ENCODE measurements at places on chromosomes 2 and 18.

- DNase-seq: no peak
These were observed 37.1 kb downstream of the SULT1C2 start for GRCh38 chr2:108325756-108326155.

DNA sequence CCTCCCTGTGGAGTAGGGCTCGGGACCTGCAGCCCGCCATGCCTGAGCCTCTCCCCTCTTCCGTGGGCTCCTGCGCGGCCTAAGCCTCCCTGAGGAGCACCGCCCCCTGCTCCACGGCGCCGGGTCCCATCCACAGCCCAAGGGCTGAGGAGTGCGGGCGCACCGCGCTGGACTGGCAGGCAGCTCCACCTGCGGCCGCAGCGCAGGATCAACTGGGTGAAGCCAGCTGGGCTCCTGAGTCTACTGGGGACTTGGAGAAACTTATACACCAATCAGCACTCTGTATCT lies 17.8 kb upstream of the ACVR2A start:
- DNase-seq: no peak

DNA sequence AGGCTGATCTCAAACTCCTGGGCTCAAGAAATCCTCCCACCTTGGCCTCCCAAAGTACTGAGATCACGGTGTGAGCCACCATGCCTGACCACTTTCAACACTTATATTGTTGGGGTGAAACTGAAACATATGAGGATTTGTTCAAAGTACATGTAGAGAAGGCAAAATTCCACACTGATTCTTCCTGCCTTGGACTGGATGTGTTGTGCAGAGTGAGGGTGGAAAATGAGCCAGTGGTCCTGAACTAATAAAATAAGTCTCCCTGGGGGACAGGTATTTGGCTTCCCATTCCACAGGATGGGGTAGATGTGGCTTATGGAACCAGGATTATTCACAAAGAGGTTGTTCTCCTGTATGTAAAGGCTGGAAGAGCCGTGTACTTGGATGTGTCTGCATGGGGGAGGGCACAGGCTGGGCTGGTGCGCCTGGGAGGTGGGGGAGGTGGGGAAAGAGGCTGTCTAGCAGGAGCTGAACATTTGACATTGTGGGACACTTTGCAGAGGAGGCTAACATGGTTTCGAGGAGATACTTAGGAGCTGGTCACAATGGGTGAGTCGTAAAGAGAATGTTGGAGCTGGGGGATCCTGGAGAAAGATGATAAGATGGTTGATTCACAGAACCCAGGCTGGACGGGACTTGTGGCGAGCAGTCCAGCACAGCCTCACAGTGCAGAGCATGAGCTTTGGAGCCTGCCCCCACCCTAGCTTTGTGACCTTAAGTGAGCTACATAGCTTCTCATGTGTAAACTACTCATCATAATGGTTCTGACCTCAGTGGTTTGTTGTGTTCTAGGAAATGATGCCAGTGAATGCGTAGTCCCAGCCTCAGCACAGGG lies at the start of gene TXNDC2:
Gene TXNDC2 (plus strand): TSS at position 804 of the 835 bp plus-strand sequence. CDS start 708 bp downstream, outside the sequence.
- no peak for DNase-seq

- no peak for DNase-seq
These were observed 12.9 kb upstream of the PGAP1 start for GRCh38 chr2:196939371-196939770.

GRCh38 chr2:53053937-53054336 lies 713.7 kb upstream of the CHAC2 start:
- no peak for DNase-seq

GRCh38 chr2:233258211-233258610 lies 6.7 kb downstream of the ATG16L1 start:
- DNase-seq: no peak

- no peak for DNase-seq
These were observed 45.2 kb downstream of the TMEM185B start for GRCh38 chr2:120177973-120178372.

DNA sequence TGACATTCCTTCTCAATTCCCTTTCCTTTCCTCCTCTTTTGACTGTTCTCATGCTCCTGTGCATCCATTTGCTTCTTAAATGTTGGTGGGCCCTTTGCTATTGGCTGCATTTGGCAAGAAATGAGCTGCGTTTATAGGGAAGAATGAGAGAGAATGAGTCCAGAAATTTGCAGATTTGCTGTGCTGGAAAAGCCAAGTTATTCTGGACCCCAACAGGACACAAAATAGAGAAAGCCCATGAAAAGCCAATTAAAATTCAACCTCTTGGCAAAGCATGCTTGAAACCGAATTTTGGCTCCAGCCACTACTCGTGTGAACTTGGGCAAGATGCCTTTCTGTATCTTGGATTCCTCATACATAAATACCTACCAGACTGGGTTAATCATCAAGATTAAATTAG lies 1.3 kb upstream of the SCLY start:
- no peak for DNase-seq

GRCh38 chr2:191148281-191148680 lies 2.5 kb downstream of the STAT4 start:
- no peak for DNase-seq

GRCh38 chr18:58552057-58552461 lies 76.8 kb downstream of the ALPK2 start:
- no peak for DNase-seq

DNA sequence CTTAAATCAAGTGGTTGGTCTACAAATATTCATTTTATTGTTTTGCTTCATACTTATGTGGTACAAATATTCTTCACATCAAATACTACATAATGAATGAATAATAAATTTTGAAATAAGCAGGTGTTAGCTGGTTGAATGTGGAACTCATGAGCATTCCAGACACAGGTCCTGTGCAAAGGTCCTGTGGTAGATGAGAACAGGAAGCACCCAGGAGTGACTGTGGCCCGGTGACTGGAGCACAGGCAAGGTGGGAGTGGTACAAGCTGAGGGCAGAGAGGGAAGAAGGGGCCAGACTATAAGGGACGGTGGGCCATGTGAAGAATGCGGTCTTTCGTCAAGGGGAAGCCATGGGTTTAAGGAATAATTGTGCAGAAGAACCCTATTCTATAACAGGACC lies 26.2 kb upstream of the LOXHD1 start:
- DNase-seq: no peak

GRCh38 chr18:67092141-67092540 lies 424.4 kb downstream of the DSEL start:
- DNase-seq: no peak

DNA sequence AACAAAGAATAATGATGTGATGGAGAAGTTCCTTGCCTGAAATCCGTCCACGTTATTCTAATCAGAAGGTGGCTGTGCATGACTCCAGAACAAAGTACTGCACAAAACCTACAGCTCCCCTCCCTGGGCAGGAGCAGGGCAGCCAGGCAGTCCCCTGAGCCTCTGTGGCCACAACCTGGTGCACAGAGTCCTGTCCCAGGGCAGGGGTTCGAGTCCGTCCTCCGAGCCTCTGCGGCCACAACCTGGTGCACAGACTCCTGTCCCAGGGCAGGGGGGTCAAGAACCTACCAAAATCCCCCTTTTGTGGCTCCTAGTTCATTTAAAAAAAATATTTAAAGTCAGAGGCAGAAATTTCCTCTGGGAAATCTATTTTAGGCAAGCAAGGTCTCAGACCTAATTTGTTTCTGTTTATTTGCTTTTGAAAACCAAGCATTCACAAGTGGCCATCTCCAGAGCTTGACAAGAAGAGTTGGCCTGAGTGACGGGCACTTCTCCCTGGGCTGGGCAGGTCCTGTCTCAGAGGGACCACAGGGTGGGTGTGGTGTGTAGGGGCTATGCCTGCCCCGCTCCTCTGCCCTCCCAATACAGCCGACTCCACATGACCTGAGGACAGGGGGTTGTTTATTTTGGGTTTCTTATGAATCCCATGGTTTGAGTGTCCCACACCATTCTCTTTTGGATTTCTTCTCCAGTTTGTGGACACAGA lies 255.9 kb upstream of the PXDN start:
- DNase-seq: no peak

DNA sequence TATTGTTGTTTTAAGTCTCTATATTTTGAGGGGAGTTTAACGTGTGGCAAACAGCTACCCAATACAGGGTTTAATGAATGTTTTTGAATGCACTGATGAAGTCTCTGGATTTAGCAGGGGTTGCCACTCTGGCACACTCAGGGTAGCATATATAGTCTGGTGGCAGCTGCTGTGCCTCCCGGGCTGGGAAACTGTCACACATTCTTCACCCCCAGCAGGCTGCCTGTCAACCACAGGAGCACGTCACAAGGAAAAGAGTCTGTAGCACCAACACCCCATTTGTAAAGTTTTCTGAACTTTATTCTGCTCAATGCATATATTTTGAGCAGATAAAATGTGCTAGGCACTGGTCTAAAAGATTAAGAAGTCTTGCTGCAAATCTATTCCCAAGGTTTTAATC lies 39.3 kb downstream of the NGEF start:
- no peak for DNase-seq

DNA sequence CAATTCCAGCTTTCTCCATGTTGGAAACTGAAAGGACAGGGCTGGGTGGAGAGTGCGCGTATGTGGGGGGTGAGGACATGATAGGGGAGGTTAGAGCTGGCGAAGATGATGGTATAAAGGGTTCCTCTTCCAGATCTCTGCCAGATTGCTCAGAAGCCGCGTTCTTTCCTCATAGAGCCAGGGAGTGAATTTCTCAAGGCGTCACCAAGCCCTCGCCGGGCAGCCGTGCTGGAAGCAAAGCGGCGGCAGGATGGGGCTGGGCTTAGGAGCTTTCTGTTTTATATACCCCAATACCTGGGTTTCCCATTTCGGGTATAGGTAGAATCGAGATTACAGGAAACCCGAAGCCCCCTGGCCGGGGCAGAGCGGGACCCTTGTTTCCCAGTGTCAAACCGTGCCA lies 43.8 kb downstream of the DDX18 start:
- no peak for DNase-seq

- no peak for DNase-seq
These were observed 803.1 kb downstream of the SATB2 start for GRCh38 chr2:198654646-198655045.

DNA sequence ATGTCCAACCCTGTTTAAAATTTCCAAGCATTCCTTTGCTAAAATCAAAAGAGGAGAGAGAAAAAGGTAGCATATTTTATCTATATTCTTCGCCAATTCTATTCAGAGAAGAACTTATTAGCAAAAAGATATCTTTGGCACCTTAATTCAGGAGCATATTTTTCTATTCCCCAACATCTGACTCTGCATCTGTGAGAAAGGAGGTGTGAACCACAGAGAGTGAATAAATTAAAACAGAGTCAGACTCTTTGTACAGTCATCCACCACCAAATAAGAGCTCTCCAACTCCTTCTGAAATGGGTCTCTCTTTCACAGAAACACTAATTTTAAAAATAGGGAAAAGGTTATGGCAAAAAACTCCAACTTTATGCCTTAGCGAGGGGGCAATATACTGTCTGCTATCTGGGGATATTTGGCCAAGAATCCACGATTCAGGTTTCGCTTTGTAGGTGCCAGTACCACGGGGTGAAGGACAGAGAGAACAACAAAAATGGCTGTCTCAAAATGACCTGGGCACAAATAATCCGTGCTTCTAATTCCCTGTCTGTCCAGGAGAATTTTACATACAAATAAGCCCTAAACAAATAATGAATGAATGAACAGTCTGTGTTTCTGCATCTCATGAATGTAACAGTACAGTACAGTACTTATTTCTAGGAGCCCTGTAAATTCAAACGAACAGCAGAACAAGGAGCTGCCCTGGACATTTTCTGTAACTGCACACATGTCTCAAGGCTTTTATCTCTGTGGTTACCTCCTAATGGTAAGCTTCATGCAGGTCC lies 43.4 kb downstream of the EPB41L3 start:
- DNase-seq: no peak

DNA sequence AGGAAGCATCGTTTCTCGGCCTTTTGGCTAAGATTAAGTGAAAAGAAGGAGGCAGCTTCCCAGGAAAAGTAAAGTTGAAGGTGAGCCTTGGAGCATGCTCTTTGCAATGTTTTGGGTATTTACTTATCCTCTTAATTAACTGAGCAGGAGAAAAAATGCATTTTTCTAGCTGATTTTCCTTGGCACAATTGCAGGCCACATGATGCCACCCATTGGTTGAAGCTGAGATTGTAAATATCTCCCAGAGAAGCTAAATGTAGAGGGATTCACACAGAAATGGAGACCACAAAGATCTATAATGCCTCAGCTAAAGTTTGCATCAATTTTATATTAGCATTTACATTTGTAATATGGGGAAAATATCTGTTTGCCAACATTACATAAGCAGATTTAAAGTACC lies 294.1 kb downstream of the KCNS3 start:
- no peak for DNase-seq

DNA sequence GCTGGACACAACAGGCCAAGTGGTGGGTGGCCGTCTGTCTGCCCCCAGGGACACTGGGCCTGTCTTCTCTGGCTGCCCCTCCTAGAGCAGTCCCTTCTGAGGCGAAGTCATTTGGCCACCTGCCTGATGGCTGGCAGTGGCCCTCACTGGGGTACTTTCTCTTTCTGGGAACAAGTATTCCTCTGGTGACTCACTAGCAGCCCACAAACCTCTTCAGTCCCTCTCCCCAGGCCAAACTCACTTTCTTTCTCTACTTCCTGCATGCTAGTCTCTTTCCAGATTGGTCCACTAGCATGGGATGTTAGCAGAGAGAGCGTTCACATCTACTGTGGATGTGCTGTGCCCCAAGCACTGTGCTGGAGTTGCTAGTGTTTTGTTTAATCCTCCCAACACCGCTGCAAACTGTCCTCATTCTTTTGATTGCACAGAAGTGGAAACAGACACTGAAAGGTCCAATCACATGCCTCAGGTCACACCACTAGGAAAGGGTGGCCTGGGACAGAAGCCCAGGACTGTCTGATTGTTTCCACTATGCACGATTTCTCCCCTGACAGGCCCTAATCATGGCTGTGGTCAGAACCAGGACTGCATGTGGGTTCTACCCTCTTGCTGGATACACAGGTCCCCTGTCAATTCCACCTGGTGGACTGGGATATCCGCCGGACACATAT lies 5.2 kb downstream of the DYSF start:
- DNase-seq: no peak

- no peak for DNase-seq
These were observed 14.6 kb upstream of the ACOXL start for GRCh38 chr2:110717734-110718133.

- no peak for DNase-seq
These were observed 1108.1 kb upstream of the LRRTM1 start for GRCh38 chr2:81412681-81413080.

DNA sequence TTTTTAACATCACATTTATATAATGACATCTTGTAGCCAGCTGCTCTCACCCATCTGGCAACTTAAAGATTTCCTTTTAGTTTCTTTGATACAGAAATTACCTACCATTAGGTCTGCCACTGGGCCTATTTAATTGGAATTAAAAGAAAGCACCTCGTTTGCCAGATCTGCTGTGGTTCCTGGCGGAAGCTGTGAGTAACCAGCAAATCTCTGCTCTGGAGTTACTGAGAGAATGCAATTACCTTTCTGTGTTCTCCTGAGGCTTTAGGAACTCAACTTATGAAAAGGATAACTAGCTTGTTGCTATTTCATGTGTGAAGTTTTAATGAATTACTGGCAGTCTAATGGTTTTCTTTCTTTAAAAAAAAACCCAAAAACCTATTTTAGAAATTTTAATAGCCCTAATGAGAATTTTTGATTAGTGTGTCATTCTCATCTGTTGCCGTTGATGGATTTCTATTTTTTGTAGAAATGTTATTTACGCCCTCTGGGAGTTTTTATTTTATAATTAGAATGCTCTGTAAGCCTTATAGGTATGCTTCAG lies 69.7 kb upstream of the LYPD6B start:
- DNase-seq: no peak

- no peak for DNase-seq
These were observed 135.5 kb downstream of the SPOPL start for GRCh38 chr2:138637061-138637460.
